ENCODE measurements at places on chromosomes 5 and 9.
A peak's percentile ranks its signal among the peaks of the same experiment; 100 is the strongest.

- DNase-seq: peak; percentile 17
These were observed 156.1 kb downstream of the SNX18 start for GRCh38 chr5:54673523-54674225.

- DNase-seq: no peak
These were observed 15.2 kb downstream of the ERP44 start for GRCh38 chr9:100083448-100084127.

- DNase-seq: no peak
These were observed 122.5 kb downstream of the WDR41 start for GRCh38 chr5:77369566-77369965.

DNA sequence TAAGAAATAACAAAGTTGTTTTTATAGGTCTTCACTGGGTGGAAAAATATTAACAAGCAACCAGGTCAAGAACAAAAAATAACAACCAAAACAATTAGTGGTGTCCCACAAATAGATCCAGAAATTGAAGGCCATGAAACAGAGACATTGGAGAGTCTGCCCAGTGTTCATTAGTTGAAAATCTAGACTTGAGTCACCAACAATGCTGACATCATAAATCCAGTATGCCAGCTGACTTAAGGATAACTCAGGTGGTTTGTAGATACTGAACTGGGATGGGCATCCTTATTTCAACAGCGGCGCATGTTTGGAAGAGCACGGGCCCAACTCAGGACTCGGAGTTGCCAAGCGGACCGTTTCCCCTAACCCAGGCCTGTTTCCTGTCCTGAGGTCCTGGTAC is 80.7 kb upstream of the TNFAIP8 start:
- no peak for DNase-seq

- no peak for DNase-seq
These were observed 54.2 kb downstream of the LRSAM1 start for GRCh38 chr9:127505396-127506116.

DNA sequence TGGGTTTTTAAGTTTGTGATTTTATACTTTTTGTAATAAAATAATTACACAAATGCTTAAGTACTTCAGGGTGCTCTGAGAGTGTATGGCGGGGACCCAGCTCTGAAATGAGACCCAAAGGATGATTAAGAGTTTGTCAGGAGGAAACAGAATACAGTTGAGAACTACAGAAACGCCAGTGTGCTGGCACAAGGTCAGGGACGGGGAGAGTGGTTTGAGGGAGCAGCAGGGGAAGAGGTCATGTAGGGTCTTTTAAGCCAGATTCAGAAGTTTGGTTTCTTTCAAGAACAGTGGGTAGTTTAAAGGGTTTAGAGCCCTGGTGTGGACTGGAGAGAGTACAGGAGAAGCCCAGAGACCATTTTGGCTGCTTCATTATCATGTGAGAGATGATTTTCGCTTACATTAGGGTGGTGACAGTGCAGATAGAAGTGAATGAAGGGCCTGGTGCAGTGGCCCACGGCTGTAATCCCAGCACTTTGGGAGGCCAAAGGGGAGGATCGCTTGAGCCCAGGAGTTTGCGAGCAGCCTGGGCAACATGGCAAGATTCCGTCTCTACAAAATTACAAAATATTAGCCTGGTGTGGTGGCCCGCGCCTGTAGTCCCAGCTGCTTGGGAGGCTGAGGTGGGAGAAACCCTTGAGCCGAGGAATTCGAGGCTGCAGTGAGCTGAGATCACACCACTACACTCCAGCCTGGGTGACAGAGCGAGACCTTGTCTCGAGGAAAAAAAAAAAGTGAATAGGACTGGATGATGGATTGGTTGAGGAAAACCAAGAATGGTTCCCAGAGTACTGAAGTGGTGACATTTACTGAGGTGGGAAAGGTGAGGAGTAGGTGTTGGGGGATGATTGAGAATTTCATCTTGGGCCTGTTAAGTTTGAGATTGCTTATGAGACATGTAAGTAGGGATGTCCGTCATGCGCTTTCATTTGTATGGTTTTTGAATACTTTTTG is 1.4 kb upstream of the ETF1 start:
- DNase-seq: peak; percentile 17

GRCh38 chr9:77449240-77450084 is 198.7 kb downstream of the GNA14 start:
- no peak for DNase-seq

DNA sequence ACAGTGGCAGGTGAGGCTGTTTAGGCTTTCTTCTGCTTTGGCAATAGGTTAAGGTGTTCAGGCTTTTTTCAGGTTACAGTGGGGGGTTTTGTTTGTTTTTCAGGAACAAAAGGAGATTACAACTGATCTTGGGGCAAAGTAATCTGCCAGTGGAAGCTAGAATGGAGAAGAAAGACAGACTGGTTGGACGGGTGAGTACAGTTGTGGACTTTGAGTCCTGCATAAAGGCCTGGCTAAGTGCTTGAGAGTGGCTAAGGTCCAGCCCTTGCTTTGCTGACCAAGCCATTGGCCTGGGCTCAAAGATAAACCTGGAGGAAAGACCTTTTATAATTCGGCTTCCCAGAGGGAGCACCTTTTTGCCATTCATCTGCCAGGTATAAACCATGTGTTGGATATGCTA is 63.1 kb downstream of the MTMR12 start:
- no peak for DNase-seq

DNA sequence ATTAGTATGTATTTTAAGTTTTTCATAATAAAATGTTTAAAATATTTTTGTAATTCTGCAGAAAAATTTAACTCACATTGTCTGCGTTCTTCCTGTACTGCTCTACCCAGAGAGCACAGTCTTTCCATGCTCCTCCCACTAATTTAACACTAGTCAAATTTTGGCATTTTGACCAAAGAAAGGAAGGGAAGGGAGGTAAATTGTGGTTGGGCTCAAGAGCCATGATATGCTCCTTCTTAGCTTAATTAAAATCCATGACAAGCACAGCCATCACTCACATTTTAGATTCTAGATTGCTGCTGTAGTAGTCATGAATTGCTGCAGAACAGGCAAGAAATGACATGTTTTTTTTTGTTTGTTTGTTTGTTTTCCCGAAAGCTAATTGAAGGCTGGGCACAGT is 98.4 kb downstream of the NLN start:
- no peak for DNase-seq

GRCh38 chr5:81359108-81359507 is 34.8 kb downstream of the ACOT12 start:
- no peak for DNase-seq

DNA sequence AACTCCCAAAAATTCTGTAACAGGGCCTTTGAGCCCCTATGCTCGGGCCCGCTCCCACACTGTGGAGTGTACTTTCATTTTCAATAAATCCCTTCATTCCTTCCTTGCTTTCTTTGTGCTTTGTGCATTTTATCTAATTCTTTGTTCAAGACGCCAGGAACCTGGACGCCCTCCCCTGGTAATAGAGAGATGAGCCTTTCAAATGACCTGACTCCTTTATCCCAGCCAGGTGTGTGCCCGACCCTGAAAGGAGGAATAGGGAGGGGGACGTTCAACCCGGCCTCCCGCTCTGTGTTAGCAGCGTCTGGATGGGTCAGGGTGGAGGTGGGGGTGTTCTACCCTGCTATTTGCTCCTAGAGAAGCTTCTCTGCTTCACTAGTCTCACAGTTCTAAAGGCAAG is 53.9 kb downstream of the FXN start:
- DNase-seq: no peak

DNA sequence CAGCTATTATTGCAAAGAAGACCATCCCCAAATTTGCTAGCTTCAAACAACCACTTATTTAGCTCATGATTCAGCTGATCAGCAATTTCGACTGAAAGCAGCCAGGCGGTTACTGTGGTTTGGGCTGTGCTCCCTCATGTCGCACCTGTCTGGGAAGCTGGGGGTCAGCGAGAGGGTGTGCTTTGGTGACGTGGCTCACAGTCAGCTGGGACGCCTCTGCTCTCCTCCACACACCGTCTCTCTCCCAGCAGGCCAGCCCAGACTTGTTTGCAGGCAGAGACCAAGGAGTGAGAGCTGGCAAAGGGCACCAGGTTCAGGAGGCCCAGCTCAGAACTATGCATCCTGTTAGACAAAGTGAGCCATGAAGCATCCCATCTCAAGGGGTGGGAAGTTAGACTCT is 140.9 kb downstream of the SYK start:
- DNase-seq: no peak

DNA sequence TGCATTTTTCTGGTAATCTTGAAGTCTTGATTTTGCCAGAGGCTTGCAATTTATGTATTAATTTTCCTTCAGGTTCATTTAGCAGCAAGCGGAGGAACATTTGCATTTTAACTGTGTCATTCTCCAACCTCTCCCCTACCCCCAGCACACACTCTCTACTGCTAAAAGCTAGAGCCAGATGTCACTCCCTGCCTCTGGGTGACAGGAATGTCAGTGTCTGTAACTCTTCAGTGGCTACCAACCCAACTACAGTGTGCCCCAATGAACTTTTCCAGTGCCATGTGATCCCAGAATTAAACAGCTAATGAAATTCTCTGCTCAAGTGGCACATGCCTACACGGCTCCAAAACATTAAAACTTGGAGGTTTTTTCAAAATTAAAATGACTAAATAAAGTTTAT is 260.3 kb downstream of the GOLPH3 start:
- no peak for DNase-seq

DNA sequence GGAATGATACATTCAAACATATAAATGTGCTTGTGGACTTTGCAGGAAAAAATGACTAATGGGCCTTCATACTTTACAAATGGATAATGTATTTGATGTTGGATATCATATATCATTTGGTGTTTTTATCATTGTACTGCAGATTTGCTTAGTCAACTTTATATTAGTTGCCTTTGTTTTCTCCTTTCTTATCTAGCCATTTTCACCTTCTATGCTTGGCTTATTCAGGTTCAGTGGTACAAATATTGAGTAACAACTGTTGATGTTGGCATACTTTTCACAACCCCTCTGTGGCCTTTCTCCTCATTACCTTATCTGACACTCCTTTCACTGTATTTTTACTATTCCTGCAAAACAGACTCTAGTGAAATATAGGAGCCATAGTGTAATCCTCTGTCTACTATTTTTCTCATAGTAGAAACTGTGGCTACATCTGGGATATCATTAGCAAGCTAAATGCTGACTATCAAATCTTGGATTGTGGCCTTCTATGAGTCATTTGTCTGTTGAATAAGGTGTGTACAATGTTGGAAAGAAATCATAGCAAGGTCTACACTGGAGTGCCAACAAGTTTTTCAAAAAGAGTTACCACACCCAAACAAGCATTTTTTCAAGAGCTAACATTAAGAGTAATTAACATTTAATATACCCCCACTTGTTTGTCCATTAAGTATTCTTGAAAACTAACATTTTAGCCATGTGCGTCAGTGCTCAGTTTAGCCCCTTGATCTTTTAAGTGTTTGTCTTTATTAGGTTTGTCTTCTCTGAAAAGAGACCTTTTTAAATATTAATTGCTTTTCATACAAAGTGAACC is 330.1 kb downstream of the ADGRV1 start:
- no peak for DNase-seq

DNA sequence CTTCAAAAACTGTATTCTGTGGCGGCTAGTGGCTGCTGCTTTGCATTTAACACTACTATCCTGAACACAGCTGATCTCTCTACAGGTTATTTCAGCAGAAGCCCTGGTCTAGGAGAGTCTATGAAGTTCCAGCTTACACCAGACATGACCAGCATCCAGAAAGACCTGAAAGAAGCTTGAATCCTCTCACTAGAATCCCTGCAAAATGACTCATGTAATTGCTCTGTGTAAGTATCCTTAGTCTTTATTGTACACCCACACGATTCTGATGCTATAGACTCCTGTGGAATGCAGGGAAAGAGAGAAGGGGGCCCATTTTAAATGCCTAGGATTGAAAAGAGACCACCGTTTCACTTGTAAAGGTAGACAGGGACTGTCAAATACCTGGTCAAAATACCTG is 859 bp upstream of the GRIA1 start:
- no peak for DNase-seq

- DNase-seq: no peak
These were observed 4.8 kb downstream of the HBEGF start for GRCh38 chr5:140341591-140341990.

DNA sequence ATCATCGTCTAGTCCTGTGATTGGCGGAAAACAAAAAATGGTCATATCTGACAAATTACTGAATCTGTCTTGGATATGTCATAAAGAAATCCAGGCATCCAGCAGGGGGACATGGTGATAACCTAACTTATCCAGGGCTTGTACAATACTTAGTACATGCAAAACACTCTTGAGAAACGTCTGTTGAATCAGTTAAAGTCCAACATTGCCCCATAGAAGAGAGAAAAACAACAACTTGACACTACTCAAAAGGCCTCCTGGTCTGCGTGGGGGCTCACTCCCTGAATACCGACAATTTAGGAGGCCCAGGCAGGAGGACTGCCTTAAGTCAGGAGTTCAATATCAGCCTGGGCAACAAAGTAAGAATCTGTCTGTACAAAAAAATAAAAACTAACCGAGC is 217.5 kb downstream of the DCP2 start:
- no peak for DNase-seq

DNA sequence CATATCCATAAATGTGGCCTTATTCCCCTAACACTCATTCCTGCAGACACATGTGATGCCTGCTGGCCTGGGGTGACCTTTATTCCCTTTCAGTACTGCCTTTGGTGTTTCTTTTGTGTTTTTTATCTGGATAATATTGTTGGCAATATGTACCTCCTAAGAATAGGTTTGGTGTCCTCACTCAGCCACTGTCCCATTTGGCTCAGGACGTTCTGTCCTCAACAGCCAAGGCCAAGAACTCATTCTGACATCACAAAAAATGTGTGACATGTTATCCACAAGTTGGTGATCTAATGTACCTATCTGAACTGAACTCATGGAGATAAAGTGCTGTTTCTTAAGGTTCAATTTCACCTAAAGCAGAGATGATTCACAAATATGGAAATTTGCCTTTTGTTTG is 142.9 kb upstream of the GRAMD2B start:
- DNase-seq: no peak

DNA sequence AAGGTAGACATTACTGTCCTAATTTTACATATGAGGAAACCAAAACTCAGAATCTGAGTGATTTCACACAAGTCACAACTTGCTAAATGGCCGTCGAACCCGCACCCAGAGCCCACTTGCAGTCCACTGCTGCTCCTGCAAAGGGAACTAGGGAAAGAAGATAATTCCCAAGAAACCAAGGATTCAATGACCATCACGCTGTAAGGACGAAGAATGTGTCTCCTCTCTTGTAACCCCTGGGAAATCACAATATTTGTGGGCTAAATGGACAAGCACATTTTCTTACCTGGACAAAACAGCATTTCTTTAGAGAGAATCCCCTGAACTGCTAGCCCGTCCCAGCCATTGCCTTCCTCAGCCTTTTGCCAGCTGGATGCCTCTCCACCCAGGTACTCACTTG is 2.4 kb downstream of the RPS14 start:
- DNase-seq: no peak

DNA sequence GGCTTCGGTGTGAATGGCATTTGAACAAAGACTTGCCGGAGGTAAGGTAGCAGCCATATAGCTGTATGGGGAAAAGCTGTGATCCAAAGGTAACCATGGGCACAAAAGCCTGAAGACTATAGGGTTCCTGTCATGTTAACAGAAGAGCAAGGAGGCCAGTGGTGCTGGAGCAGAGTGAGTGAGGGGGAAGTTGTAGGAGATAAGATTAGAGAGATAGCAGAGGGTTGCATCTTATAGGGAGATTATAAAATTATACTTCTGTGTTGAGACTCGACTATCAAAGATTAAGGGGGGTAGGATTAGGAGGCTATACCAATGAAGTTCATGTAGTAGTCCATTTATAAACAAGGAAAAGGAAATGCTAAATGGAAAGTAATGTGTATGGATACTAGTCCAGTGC is 3.3 kb downstream of the NCBP1 start:
- no peak for DNase-seq

Measured in CD8-positive, alpha-beta memory T cell (primary cell).